ENCODE measurements at places on chromosomes 16 and 17.

GRCh38 chr16:59124056-59124455 lies 389.9 kb upstream of the GOT2 start:
- no peak for DNase-seq

DNA sequence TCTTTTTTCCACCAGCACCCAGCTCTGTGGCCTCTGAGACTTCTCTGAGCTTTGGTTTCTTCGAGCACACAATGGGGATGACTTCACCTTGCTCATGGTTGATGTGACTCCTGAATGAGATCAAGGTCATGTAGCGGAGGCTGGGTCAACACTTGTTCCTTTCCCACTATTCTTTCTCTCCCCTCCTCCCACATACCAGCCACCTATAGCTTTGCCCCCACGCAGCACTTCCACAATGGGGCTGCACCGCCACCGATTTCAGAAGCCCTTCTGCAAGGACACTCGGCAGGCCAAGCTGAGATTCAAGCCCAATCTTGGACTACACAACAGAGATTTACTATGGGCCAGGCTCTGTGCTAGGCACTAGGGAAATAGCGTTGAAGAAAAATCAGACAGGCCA lies 14.4 kb downstream of the TRIM25 start:
- DNase-seq = no peak

- DNase-seq = no peak
These were observed 20.5 kb downstream of the CDH1 start for GRCh38 chr16:68757625-68757935.

DNA sequence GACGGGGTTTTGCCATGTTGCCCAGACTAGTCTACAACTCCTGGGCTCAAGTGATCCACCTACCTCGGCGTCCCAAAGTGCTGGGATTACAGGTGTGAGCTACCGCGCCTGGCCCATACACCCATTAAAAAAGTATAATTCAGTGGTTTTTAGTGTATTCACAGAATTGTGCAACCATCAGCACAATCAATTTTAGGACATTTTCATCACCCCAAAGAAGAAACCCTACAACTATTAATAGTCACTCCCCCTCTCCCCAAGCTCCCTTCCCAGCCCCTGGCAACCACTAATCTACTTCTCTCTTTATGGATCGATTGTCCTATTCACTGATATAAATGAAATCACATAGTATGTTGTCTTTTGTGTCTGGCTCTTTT lies 3.8 kb upstream of the EEF2K start:
- no peak for DNase-seq

DNA sequence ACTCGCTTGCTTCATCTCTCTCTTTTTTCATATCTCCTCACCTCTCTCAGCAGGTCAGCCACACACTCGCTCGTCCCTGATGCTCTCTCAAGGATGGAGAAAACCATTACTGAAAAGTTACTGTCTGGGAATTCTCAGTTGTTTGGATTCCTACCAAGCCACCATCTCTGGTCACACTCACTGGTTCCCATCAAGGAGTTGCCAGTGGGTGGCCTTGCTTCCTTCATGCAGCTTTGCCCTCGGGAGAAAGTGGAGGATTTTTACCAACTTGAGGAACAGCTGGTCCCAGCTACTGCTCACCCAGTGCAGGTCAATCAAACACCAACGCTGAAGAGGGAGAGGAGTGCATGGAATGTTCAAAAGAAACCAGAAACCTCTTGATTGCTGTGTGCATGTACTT lies 25.3 kb downstream of the MEOX1 start:
- DNase-seq = no peak

DNA sequence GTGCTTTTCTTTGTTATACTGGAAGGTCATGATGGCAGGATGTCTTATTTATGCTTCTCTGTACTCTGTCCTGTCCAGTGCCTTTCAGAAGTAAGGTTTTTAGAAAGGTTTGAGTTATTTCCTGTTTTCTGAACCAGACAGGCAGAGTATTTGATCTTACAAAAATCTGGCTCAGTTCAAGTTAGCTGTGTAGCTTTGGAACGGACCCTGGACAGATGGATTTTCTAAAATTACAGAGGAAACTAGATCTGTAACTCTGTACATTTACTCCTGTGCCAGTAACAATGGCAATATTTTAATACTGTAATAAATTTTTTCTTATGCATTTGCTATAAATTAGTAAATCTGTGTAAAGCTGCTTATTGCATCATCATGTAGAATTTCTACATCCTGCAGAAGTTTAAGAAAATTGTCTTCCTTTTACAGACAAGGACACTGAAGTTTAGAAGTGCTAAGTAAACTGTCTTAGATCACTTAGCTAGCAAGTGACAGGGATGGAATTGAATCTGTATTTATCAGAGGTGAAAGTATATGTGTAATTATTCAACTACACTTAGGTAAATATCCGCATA lies 347.6 kb downstream of the WWOX start:
- no peak for DNase-seq

DNA sequence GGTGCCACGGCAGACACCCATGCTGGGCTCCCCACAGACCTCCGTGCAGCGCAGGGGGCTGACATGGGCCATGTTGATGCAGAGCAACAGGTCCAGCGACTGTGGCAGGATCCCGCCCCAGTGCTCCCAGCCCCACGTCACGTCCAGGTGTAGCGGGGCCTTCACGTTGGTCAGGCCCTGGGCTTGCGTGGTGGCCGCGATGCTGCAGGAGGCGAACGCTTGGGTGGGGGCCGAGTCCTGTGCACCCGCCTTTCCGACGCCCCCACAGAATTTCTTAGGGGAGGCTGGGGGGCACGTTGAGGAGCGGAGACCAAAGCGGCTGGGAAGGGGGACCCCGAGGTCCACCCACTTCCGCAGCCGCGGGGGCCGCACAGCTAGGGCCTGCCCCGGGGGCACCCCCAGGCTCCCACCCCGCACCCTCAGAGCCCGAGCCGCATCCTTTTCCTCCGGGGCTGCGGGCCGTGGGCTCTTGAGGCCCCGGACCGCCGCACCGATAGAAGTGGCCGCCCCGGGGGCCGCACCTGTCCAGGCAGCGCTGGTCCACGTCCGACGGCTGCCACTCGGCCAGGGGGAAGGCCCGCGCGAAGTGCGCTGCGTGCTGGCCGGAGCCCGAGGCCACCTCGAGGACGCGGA lies 416 bp downstream of the METTL26 start:
- DNase-seq = no peak

- no peak for DNase-seq
These were observed 24.6 kb downstream of the CACNG1 start for GRCh38 chr17:67068999-67069398.

GRCh38 chr16:84795329-84796053 lies 24.3 kb upstream of the CRISPLD2 start:
- DNase-seq = no peak

GRCh38 chr16:25060920-25061319 lies 45.8 kb upstream of the ARHGAP17 start:
- DNase-seq = peak; percentile 59

DNA sequence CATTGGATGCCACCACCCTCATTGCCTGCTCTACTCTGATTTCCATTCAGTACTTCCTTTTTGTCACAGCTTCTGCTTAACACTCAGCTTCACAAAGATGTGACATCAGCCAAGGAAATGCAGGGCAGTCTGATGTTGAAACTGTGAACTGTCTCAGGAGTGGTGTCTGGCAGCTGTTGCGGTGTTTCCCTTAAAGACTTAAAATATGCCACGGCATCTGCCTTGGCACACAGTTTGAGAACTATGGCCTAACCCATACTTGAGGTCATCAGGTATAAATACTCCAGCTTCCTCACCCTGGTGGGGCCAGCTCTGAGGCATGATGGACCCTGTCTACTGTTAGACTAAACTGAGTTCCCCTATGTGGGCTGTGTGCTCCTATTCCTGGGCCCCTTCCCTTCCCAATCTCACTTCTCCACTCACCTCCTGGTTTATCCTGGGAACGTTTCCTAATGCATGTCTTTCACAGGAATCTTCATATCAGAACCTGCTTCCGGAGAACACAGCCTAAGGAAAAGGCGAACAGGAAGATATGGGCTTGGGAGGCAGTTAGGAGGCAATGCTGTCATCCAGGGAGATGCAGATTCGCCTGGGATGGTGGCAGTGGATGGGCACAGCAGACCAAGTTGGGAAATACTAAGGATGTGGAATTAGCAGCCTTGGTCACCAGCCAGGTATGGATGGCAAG lies 96.5 kb downstream of the WSCD1 start:
- DNase-seq = no peak

DNA sequence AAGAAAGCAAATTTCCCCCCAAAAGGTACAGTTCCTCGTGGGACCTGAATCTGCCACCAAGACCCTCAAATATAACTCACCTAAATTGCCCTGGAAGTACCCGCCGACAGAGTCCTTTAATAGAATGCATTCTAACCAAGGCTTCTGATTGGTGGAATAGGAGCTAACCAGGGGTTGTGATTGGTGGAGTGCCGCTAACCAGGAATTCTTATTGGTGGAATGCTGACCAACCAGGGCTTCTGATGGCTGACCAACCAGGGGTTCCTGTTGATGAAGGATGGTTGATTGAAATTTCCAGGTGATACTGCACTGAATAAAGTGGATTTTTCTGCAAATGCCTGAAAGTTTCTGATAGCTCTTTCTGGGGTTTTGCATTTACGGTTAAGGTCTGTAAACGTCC lies 6.5 kb downstream of the TFAP4 start:
- DNase-seq = peak; percentile 10

- DNase-seq = no peak
These were observed 209.2 kb downstream of the PARN start for GRCh38 chr16:14420721-14421488.

GRCh38 chr16:66427871-66428681 lies 981 bp downstream of the BEAN1 start:
- DNase-seq = no peak

GRCh38 chr16:11079652-11080187 lies 135.4 kb downstream of the CLEC16A start:
- DNase-seq = no peak

- no peak for DNase-seq
These were observed 68.6 kb upstream of the MRTFB start for GRCh38 chr16:14002416-14002990.

- no peak for DNase-seq
These were observed 18.7 kb downstream of the CRISPLD2 start for GRCh38 chr16:84838383-84838948.

DNA sequence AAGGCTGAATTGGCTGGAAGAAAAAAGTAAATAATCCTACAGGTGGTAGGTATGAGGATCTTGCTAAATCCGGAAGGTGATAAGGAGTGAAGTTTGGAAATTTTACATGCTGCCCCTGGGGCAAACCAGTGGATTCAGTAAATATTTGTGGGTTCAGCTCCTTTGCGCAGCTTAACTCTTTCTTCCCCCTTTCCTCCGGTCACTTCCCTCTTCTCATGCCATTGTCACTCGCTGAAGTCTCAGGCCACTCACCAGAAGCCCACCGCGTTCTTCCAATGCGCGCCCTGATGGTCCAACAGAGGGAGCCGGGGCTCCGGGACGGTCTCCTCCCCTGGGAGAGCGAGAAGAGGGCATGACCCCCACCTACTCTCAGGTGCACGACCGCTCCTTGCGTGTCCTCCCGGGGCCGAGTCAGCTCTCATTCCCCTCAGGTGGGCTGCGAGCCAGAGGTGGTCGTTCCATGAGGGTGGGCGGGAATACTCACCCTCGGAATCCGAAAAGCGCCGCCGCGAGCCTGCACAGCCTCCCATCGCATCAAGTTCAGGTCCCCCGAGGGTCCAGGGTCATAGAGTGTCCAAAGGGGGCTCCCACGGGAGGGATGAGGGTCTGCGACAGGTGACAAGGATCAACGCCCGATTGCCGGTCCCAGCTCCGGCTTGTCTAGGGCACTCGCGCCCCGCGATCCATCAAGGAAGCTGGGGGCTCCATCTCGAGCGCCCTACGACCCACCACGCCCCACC lies 474 bp downstream of the CLN3 start:
- peak; percentile 19 for DNase-seq

DNA sequence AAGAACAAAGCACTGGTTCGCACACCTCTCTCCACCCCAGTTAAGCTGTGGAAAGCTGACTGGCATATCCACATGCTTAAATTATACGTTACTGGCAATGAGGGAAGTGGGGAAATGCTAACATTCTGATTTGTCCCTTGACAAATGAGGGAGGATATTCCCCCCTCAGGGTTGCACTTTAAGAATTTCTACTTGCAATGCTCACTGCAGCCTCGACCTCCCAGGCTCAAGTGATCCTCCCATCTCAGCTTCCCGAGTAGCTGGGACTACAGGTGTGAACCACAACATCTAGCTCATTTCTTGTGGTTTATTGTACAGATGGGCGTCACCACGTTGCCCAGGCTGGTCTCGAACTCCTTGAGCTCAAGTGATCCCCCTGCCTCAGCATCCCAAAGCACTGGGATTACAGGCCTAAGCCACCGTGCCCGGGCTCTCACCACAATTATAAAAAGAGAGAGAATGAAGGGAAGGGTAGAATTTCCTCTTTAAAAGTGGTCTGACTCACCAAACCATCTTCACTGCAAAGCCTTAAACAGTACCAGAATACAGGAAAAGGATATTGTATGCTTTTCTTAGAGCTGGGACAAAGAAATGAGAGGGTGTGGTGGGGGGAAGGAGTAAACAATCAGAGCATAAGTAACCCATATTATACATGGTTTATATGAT lies 38.9 kb downstream of the KANSL1 start:
- DNase-seq = peak; percentile 44

DNA sequence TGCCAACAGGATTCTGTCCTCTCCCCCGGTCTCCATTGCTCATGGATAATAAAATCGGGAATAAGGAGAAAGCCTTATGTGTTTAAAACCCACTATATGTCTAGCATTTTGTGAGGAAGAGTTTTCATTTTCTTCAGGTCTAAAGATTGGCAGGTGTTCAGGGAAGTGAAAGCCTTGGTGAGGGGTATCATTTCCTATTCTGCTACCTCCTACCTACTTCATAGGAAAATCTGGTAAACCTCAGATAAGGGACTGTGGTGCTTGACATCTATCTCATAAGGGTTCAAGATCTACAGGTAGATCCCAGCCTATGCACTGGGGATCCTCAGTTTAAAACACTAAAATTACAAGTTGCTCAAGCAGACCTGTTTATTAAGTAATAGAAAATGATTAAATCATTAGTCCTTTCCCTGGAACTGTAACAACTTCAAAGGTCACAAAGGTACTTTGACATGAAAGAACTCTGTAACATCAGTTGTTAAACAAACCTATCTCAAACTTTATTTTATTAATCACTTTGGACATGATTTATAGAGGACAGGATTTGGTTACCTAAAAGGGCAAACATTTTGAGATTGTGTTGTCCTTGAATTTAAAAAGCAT lies 6.5 kb downstream of the MOSMO start:
- DNase-seq = no peak

GRCh38 chr16:88665148-88665547 lies 2.3 kb upstream of the MVD start:
- DNase-seq = no peak

Data from CD4-positive, alpha-beta T cell treated with Interleukin-10 for 1 hour (primary cell).